B cell (primary cell): ENCODE measurements at places on chromosomes 2 and 18. TPM values are rescaled to one million over a fixed set of nuclear protein-coding genes. Genes with fewer than 3 reads are reported as not detected.
A peak's percentile ranks its signal among the peaks of the same experiment; 100 is the strongest.

TMEM247 gene
- total RNA-seq = not detected in 2 replicates

TEX44 gene
- total RNA-seq = not detected in 2 replicates

TRAPPC8 gene
- 89.8 and 95.5 TPM in 2 replicates for total RNA-seq

MC4R gene
- not detected in 2 replicates for total RNA-seq

ST8SIA5 gene
- not detected in 2 replicates for total RNA-seq

SPC25 gene
- total RNA-seq = 0.22 and 0.64 TPM in 2 replicates

GRCh38 chr18:71808616-71809015 is 735.5 kb downstream of the CBLN2 start:
- no peak for DNase-seq

DNA sequence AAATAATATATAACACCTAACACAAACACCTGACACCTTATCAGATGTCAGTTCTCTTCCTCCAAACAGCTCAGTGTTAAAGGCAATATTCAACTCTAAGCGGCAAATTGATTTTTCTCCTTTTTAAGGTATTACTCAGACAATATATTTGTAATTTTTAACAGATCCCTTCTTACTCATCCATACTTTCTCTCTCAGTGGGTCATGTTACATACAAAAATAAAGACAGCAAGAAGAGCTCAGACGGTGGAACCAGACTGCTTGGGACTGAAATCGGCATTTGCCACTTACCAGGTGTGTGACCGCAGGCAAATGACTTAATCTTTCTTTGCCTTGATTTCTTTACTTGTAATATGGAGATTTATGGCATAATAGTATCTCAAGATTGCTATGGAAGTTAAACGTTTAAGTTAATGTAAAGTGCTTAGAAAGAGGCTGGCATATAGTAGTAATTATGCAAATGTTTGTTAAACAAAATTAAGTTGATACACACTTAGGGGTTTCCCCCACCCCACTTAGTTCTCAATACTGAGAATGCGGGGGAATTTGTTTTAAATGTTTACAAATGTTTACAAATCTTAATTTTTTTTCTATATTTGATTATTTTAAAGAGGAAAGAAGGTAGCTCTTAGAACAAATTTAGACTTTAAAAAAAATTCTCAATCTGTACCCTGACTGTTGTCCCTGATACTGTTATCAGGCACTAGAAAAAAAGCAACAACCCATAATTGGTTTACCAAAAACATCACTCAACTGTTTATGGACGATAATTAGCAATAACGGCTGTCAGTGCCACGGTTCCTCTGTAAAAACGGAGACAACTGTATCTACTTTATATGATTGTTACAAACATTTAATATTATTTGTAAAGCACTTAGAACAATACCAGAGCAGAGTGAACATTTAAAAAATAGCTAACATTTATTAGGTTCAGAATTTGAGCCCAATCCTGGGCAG is 25.6 kb downstream of the MAP3K2 start:
- no peak for DNase-seq

DNA sequence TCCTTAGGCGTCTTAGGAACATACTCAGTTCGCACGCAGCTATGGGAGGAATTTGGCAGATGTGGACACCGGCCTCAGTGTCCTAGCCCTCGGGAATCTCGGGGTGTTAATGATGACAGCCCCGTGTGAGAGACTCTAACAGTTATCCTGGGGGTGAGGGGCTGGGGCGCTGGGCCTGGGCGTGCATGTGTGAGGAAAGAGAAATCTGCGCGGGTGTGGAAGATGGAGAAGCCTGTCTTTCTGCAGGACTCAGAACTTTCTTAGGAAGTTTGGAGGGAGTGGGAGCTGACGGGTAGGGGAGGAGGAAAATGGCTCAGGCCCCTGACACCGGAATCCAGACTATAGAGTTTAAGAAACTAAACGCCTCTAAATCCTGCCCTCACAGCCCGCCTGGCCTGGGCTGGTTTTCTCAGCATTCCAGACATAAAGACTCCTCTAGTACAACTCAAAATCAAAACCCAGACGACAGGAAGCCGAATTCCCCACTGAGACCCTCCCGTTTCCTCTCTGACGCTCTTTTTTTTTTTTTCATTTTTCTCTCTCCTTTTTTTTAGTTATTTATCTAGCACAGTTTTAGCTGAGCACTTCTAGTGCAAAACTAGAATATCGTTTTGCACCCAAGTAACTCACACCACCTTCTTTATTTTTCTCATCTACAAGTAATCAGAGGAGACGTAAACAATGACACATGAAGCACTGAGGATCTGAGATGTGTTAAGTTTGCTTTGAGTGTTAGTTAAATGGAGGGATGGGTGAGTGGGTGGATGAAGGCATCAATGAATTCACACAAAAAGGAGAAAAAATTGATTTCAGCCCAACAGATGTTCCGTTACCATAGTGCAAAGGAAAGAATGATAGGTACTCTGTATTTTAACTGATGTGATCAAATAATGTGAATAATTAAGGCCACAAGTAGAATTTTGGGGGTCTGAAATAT is 1.2 kb upstream of the HAAO start:
- peak; percentile 31 for DNase-seq

DNA sequence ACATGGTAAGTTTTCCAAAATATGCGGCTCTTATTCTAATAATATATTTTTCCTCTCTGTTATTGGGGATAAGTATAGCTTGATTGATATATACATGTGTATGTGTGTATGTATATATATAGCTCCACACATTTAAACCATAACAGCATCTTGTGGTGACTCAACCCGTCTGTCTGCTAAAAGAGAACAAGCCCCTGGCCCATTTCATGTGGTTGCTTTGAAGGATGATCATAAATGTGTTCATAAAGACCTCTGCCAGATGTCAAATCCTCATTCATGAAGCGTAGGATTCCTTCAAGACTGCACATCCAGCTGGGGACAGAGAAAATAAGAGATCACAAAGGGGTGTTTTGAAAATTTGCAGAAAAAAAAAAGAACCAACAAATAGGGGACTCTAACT is 79.3 kb downstream of the RHOB start:
- DNase-seq = no peak

- no peak for DNase-seq
These were observed 1691.8 kb upstream of the LRRTM1 start for GRCh38 chr2:81996332-81996731.

DNA sequence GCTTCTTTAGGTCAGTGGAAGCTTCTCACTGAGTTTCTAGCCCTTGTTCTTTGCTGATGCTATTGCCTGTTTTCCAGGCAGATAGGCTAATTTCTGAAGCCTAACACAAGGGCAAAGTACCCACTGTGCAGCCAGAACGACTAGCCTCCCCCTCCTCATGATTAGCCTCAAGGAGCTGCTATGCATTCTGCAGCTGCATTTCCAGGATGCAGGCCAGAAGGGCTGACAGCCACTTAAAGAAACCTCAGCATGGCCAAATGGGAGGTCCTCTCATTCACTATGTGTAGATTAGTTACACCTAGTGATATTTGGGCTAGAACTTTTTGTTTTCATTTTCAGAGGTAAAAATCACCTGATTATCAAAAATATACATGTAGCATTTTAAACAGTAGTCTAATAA is 216.0 kb downstream of the RAD51AP2 start:
- no peak for DNase-seq

GRCh38 chr2:235238537-235238936 is 255.3 kb upstream of the AGAP1 start:
- no peak for DNase-seq

DNA sequence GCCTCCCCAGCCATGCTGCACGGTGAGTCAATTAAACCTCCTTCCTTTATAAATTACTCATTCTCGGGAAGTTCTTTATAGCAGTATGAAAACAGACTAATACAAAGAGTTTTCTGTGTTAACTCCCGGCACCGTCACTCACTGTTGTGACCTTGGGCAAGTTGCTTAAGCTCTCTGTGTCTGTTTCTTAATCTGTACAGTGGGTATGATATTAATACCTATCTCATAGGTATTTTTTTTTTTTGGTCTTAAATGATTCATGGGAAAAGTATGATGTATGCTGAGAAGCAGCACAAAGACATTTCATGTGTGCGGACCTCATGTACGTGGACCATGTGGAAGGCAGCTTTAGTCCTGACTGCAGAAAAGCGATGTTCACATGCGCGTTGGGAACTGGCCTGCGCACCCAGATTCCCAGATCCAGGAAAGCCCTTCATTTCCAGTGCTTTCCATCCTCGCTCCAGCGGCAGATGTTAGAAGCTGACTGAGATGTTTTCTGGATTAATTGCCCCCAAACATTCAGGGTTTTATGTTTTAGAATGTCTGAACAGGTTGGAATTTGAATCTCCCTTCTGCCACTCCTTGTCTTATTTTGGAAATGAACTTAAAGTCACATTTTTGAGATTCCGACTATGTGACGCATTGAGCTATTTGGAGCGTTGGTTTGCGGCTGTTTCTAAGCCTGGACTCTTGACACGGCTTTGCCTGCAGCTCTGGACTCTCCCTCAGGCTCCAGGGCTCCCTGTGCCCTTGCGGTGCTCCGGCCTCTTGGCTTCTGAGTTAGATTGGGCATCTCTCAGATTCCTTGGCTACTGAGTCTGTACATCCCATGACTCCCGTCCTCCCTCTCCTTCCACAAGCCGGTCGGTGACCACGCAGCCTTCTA is 61.4 kb downstream of the SLC4A3 start:
- no peak for DNase-seq

GRCh38 chr2:85804583-85804982 is 50.8 kb downstream of the ATOH8 start:
- peak; percentile 41 for DNase-seq

DNA sequence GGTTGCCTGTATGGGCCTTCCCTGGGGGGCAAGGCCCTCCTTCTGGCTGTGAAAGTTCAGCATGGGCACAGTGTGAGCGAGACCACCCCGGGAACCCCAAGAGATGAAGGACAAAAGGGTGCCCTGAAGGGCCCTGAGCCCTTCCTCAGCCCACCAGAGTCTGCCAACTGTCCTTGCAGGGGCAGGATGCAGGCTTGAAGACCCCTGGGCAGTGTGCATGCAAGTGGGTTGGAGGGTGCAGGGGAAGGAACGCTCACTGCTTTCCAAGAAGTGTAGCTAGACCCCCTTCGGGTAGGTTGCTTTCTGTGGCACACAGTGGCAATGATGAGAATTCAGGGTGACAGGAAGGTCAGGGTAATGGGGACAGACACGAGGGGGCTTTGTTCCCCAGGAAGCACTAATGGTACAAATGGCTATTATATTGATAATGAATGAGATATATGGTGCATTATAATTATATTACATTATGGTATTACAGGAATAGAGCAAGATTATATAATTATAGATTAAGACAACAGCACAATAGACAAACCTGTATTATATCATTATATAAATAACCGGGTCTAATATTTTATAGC is 228.7 kb downstream of the ATAD2B start:
- no peak for DNase-seq

DNA sequence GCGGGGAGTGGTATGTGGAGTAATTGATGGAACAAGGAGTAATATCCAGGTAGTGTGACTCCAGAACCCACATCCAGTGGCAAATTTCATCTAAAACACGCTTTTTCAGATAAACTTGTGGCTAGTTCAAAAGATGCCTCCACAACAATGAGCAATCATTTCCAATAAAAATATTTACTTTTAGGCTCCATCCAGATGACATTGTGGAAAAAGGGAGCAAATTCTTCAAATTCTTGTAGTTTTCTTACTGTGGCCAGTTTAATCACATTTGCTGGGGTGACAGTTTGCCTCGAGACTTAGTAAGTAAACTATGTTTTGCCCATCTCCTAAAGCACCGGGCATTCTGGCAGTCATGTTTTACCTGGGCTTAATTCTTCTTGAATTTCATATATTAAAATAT is 243.6 kb downstream of the IRS1 start:
- DNase-seq = no peak

- DNase-seq = no peak
These were observed 13.8 kb downstream of the CLK1 start for GRCh38 chr2:200850512-200851256.

DNA sequence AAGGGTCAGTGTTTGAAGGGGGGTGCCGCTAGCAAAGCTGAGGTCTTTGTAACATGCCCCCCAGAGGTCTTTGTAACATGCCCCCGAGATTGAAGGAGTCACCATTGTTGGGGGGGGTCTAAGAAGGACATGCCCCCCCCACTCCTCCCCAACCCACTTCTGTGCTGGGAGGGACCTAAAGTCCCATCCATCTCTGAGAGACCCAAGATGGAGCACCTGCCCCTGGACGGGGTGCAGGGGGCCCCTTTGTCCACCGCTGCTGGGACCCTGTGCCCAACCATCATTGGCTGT is 5.9 kb upstream of the ASIC4 start:
- DNase-seq = no peak

GRCh38 chr18:53305461-53305860 is 919.0 kb downstream of the MBD2 start:
- DNase-seq = no peak

DNA sequence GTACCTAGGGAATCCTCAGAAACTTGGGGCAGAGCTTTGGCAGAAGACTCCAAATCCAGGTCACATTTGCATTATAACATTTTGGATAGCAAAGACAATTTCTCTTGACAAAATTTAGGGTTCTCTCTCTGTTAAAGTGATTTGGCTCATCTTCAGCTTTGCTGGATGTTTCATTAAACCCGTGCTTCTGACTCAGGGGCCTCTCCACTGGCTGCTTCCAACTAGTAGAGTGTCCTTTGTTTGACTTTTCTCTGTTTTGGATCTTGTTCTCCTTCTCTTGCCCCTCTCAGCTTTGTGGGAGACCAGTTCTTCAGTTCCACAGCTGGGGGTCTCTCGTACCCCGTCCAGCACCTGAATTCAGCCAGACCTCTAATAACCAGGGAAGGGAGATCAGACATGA is 145.6 kb downstream of the PLCL1 start:
- no peak for DNase-seq

DNA sequence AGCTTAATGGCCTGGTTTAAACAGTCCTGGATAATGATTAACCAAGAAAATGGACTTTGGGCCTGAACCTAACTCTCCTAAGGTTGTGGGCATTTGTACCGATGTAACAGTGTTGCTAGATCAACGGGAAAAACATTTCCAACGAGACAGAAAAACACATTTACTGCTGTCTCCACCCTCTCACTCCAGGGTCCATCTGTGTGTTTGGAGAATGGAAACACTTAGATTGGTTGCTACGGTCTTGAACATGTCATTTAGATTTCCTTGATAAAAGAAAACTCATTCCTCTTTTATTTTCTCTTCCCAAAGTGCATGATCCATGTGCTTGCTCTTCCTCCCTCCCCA is 88.0 kb downstream of the SOCS6 start:
- DNase-seq = no peak

DNA sequence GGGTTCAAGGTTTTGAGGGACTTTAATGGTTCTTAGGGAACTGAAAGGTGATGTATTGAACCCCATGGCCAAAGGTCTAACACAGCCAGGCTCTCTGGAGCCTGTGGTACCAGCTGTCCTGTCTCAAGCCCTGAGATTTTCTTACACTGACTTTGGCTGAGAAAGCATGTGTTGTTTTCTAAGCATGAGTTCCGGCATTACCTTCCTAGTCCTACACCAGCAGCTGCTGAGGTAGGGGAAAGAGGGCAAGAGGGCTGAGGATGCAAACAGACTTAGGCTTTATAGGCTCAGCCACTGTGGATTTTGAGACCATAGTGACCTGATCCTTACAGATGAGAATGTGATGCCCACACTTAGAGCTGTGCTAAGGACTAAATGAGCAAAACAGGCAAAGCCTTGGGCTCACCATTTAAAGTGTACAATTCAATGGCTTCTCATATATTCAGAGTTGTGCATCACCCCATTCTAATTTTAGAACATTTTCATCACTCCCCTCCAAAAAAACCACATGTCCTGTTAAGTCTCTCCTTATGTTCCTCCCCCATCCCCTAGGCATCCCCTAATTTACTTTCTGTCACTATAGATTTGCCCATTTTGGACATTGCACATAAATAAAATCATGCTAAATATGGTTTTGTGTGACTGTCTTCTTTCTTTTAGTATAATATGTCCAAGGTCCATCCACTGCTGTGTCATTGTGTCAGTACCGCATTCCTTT is 99.7 kb upstream of the OTOS start:
- no peak for DNase-seq
